Renal cortex interstitium (tissue), 15 donors: ENCODE measurements at places on chromosomes 11 and 22. TPM values are rescaled to one million over a fixed set of nuclear protein-coding genes. Genes with fewer than 3 reads are reported as not detected.

- no peak for DNase-seq
Measured at GRCh38 chr22:38067761-38068360, 10.7 kb downstream of the PICK1 start.

DNA sequence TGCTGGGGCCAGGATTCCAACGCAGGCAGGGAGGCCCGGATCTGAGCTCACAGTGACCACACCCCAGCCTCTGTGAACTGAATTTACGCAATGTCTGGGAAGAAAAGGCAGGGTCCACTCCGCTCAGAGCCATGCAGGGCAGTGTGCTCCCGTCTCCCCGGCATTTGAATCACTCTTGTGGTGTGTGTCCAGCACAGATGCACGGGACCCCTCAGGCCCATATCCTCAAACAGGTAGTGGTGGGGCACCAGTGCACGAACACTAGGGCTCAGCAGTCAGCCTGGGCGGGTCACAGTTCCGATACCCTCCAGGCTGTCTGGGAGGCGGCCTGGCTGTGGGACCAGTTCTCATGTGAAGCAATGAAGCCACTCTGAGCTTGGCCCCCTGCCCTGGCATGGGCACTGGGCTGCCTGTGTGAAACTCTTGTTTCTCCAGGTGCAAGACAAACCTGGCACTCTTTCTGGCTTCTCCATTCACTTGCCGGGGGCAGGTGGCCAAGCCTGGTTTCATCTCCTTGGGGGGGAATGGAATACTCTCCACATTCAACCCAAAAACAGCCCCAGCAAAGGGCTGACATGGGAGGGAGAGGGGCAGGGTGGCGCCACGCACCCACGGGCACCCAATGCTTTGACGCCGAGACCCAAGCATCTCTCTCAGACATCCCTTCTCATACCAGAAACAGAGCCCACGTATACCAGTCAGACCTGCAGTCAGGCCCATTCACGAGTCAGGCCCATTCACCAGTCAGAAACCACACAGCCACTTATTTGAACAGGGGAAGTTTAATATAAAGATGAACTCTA, 14.3 kb downstream of the DHCR7 start:
- DNase-seq, result no peak

DNA sequence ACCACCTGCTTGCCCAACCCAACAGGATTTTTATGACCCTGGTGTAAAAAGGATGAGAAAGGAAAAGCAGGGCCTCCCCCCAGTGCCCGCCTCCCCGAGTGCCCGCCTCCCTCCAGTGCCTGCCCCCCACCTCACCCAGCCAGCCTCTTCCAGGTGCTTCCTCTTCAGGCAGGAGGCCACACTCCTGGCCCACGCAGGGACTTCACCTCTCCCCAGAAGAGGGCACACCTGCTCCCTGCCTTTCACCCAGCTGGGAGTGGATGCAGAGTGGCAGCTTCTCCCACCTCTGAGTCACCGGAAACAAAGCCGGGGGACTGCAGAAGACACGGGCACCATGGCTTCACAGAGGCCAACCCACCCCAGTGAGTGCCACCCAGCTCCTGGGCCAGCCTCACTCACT, 16.1 kb downstream of the CPT1A start:
- DNase-seq, result no peak

DDTL gene
- 8.0 TPM for polyA plus RNA-seq

CLMP gene
- 34.4 TPM for polyA plus RNA-seq

IGSF9B gene
- polyA plus RNA-seq, result 8.2 TPM

DNA sequence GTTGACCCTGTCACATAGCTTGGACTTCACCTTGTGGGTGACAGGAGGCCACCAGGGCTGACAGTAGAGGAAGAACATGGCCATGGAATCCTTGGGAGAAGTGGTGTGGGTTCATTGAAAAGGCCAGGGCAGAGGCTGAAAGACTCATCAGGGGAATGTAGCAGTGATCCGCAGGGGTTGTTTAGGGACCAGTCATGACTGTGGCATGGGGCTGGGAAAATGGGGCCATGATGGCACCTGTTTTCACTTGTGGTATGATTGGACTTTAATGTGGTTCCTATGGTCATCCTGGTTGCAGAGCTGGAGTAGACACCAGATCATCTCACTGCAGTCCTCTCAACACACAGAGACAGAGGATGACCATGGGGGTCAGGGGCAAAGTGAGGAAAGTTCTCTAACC, 66.7 kb upstream of the MYEOV start:
- DNase-seq, result no peak

DNA sequence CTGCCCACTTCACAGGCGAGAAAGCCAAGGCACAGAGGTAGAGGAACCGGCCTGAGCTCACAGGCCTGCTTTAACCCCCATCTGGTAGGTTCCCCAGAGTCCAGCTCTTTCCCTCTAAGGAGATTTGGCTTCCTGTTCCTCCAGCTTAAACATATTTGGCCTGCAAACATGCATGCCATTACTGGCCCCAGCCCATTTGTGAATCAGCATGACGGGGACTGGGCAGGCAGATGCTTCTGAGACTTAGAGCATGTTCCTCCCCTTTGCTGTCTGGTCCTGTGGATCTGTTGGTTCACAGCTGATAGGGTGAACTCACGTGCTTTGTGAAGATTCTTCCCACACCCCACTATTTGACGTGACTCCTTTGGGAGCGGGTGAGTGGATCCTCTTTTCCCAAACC, 12.6 kb downstream of the CHST1 start:
- no peak for DNase-seq

ANKK1 gene
- 0.20 TPM for polyA plus RNA-seq

GRCh38 chr22:37403267-37403960, 23.9 kb downstream of the ELFN2 start:
- DNase-seq, result no peak

- no peak for DNase-seq
Measured at GRCh38 chr11:7646866-7647265, 26.4 kb downstream of the CYB5R2 start.

DLG2 gene
- polyA plus RNA-seq, result 11.8 TPM
